ENCODE measurements at places on chromosomes 12 and 14.

- no peak for DNase-seq
Measured at GRCh38 chr12:16880864-16881285, 274.9 kb upstream of the LMO3 start.

DNA sequence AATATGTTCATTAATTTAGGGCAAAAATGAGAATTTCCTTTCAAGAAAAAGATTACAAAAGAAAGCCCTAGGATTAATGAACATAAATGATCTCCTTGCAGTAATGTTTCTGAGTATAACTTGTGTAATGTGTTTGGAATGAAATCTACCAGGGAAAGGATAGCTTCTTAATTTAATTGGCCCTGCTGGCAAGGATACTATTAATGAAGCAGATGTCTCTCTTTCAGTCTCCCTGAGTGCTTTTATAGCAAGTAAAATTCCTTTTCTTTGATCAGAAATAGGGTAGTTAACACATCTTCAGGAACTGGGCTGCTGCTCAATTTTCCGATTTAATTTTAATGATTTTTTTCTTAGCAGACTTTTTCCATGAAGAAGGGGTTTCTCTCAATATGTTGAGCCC is 379.4 kb upstream of the PDE3A start:
- no peak for DNase-seq

GRCh38 chr12:132318135-132318534 is 11.3 kb downstream of the GALNT9 start:
- no peak for DNase-seq

GRCh38 chr12:117076410-117077372 is 22.5 kb downstream of the TESC start:
- peak; percentile 70 for DNase-seq

- DNase-seq, result no peak
Measured at GRCh38 chr12:120846721-120847120, 57.4 kb downstream of the SPPL3 start.

DNA sequence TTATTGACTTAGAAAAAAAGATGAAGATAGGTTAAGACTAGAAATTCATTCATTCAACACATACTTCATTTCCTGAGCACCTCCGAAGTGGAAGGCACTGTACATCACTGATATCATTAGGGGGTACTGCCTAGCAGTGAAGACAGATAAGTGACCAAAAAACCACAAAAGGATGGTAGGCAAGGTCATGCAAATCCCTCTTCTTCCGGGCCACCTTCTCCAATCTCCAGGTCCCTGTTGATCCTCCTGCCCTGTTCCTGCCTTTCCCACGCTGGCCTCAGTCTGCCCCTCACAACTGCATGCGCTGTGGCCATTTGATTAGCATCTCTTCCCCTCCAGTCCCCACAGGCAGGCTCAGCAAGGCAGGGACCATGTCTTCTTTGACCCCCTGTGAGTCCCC is 60.8 kb downstream of the SETD3 start:
- DNase-seq, result no peak

DNA sequence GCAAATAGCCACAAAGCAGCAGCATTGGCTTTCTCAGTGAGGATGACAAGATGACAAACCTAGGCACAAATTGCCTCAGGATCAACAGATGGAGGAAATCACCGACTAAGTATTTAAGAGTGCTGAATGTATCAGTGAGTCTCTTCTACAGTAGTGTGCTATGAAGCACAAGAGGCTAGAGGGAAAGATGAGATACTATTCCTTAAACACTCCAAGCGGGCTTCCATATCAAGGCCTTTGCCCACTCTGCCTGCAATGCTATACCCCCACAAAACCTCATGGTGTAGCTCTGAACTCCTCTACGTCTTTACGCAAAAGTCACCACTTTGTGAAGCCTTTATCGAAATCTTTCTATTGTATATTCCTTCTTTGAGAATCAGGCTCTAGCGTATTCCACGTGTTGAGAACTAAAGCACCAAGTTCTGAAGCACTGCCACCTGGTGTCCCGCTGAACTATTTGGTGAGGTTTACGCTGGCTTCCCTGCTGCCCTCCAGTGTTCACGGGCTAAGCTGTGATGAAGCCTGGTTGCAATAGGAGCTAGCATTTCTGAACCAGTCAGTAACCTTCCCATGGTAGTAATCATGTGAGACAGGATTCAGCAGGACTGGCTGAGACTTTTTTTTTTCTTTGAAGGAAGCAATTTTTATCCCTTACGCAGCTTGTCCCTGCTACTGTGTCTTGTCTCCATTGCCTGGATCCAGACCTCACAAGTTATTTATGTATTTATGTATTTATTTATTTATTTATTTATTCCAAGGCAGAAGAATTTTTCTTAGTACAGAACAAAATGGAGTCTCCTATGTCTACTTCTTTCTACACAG is 426.5 kb upstream of the OR4E1 start:
- DNase-seq, result no peak

GRCh38 chr14:21527318-21527679 is 1.2 kb upstream of the SALL2 start:
- DNase-seq, result no peak

DNA sequence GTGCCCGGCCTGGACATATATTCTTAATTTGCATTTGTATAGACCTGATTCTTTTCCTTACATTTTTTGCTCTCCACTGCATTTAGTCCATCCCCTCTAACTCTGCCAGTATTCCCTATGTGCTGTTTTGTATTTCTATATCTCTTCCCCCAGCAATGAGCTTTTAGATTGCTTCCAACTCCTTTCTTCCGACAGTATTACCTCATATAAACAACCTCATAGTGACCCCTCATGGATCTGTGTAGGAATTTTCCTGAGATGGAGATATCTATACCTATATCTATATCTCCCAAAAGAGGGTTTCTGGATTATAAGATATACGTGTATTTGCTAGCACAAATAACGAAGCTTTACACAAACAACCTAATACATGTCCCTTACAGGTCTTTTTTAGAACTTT is 161.9 kb downstream of the CRADD start:
- no peak for DNase-seq

DNA sequence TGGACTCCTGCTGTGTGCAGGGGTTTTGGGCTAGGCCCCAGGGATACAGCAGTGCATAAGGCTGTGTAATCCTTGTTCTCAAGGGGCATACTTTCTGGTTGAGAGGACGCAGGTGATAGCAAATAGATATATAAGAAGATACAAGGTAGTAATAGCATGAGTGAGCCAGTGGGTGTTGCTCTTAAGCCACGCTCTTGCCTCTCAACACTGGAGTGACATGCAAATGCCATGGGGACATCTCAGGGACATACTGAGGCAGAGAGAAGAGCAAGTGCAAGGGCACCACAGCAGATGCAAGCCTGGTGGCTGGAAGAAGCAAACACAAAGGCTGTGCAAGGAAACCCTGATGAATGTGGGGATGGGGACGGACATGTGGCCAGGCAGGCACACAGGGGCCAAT is 223.3 kb downstream of the CHST11 start:
- peak; percentile 70 for DNase-seq

DNA sequence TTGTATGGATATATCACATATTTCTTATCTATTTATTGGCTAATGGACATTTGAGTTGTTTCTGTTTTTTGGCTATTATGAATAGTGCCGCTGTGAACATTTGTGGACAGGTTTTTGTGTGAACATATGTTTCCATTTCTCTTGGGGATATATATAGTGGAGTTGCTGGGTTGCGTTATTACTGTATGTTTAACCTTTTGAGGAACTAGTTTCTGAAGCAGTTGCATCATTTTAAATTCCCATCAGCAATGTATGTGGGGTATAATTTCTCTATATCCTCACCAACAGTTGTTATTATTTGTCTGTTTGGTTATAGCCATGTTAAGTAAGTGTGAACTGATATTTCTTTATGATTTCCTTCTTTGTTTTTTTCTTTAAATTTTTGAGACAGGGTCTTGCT is 10.7 kb downstream of the TCTN2 start:
- DNase-seq, result no peak

- no peak for DNase-seq
Measured at GRCh38 chr14:92459030-92459949, 54.3 kb upstream of the RIN3 start.

DNA sequence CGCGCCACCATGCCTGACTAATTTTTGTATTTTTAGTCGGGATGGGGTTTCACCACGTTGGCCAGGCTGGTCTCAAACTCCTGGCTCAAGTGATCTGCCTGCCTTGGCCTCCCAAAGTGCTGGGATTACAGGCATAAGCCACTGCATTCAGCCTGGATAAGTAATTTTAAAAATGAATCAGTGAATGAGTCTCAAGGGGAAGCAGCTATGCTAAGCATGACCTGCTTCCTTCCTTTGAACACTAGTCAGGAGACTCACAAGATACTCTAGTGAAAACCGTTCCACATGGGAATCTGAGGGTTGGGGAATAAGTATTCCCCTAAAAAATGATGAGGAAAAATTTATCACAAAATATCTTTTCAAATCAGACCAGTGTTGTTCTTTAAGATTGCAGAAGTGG is 10.7 kb upstream of the FAM234B start:
- DNase-seq, result no peak

DNA sequence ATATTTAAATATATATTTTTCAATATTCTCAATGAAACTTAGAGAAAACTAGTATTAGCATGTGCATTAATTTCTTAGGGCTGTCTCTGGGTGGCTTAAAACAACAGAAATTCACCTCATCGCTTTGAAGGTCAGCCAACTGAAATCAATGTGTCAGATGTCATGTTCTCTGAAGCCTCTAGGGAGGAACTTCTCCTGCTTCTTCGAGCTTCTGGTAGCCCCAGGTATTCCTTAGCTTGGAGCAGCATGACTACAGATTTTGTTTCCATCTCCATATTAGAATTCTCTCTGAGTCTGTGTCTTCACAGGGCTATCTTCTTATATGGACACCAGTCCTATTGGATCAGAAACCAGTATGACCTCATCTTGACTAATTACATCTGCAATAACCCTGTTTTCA is 221.5 kb downstream of the PDZRN4 start:
- DNase-seq, result peak; percentile 4

DNA sequence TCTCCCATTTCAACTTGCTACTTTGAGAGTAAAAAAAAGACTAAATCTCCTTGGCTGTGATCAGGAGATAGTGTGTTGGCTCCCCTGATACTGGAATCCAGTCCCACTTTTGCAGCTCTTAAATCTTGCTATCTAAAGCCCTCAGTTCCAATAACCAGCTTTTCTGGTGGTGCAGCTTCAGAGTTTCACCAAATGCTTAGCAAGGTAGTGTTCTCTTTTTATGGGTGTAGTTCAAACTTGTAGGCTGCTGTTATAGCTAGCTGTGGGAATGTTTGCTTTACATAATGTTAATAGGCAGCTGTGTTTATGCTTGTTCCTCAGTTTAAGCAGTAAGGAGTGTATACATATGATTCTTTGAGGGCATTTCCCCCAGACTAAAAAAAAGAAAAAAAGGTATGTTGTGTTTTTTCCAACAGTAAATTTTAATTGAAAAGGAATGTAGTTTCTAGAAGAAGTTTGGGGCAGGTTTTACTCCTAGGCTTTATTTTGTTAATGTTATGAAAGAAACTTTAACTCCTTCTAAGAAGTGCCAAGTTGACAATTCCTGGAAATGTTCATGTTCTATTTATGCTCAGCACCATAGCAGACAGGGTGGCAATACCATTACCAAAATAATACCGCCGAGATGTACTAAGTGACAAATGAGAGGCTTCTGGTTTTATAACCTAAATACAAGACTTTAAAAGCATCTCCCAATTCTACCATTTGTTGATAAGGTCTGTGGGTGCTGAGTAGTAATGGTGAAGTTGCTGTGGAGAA is 12.1 kb downstream of the CRADD start:
- DNase-seq, result no peak

- DNase-seq, result no peak
Measured at GRCh38 chr12:749751-750270, 2.6 kb upstream of the WNK1 start.

GRCh38 chr14:92945959-92946846 is 23.3 kb downstream of the CHGA start:
- DNase-seq, result no peak

DNA sequence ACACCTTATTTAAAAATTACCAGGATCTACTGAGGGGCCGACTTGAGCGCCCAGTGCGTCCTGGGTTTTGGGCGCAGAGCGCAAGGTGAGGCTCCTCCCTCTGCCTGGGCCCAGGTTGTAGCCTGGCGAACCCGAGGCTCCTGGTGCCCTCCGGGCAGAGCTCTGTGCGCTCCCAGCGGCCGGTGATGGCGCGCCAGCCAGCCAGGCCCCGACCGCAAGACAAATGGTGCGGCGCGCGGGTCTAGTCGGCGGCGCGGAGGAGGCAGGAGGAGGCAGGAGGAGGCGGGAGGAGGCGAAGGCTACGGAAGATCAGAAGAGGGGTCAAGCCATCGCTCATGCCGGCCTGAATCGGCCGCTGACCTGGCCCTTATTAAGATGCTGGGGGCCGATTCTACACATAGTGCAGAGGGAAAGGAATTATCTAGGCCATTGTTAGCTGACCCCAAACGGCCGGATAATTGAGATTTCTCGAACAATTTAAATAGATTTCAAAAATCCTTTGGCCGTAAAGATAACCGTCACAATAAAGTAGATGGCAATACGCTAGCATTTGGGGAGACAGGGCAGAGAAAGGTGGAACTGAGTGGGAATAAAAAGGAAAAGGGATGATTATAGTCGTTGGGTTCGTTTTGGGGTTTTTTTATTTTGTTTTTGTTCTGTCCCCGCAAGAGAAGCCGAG is 2.8 kb downstream of the TBX5 start:
- DNase-seq, result no peak

GRCh38 chr12:33012226-33012625 is 115.6 kb upstream of the PKP2 start:
- no peak for DNase-seq

DNA sequence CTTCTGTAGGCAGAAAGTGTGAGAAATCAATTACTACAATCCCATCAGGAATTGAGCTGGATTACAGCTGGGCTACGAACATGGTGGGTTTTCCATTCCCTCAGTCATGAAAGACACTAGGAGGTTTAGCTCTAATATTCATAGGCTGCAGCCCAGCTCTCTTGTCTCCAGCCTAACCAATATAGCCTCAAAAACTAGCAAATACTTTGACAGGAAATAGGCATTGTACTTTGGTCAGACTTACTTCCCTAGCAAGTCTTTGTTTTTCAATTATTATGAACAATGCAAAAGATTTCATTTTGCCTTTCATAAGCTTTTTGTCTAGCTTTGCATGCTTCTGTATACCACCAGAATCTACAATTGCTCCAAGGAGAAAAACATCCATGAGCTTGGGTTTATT is 296.2 kb downstream of the GPHN start:
- DNase-seq, result no peak

DNA sequence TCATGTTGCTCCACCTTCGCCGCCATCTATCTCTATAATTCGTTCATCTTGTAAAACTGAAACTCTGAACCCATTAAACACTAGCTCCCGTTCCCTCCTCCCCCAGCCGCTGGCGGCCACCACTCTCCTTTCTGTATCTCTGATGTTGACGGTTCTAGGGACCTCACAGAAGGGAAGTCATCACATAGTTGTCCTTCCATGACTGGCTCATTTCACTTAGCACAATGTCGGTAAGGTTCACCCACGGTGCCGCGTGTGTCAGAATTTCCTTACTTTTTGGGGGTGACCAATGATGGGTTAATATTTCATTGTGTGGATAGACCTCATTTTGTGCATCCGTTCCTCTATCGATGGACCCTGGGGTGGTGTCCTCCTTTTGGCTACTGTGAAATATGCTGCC is 2.0 kb upstream of the CACNA2D4 start:
- no peak for DNase-seq
